ENCODE measurements at places on chromosomes 1 and 21. TPM values are rescaled to one million over a fixed set of nuclear protein-coding genes. Genes with fewer than 3 reads are reported as not detected.

ATP1B1 gene
- 68.2 TPM for total RNA-seq

ESPN gene
- total RNA-seq, result not detected

DNA sequence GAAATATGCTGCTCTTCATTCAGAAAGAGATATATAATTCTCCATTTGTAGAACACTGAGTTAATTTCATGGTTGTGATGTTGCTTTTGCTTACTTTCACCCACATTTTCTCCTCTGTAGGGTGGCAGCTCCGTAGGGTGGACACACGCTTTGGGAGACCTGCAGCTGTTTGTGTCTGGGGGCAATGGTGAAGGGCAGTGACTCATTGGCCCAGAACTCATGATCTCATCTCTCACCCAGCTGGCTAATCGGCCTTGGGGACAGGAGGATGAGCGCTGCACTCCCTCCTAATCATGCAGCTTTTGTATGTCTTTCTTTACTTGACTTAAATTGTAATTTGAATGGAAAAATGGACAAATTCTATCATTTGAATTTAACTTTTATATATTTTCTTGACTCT, 9.6 kb downstream of the DISC1 start:
- DNase-seq, result peak; percentile 85

DNA sequence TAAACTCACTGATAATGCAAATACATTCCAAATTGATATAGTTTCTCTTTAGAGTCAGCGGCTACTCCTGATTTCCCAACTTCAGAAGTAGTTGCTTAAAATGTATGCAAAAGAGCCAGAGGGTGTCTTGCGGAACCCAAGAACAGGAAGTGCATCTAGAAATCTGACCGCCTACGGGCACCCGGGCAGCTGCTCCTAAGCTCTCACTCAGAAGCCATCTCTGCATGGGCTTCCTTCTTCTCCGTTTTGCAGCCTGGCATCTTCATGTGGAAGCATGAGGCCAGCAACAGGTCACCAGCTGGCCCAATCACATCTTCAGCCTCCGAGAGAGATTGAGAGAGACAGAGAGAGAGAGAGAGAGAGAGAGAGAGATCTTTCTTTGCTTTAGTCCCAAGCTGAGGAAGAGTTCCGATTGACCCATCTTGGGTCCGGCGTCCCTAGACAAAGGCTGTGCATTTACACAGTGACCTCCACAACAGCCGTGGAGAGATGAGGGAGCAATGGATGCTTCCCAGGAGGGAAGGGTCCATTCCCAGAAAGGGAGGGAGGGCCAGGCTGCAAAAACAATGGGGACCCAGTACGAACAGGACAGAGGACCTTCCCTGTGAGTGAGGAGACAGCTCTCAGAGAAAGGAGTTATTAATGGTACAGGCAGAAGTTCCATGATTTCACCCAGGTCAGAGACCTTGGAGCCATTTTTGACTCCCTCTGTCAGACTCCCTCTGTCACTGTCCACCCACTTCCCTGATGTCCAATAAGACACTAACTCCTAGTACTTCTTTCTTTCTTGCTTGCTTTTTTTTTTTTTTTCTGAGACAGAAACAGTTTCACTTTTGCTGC, 28.2 kb upstream of the SLC30A1 start:
- peak; percentile 22 for DNase-seq

- DNase-seq, result no peak
Observed at GRCh38 chr1:38612951-38613350, 246.6 kb downstream of the RRAGC start.

GRCh38 chr1:169931795-169932231, 38.1 kb upstream of the SCYL3 start:
- no peak for DNase-seq

FHL3 gene
- 18.2 TPM for total RNA-seq

- DNase-seq, result no peak
Observed at GRCh38 chr1:100010804-100011203, 41.0 kb downstream of the SLC35A3 start.

CD1C gene
- total RNA-seq, result not detected

PCSK9 gene
- 1.7 TPM for total RNA-seq

GRCh38 chr1:99751877-99752504, 14.4 kb downstream of the FRRS1 start:
- peak; percentile 15 for DNase-seq

DNA sequence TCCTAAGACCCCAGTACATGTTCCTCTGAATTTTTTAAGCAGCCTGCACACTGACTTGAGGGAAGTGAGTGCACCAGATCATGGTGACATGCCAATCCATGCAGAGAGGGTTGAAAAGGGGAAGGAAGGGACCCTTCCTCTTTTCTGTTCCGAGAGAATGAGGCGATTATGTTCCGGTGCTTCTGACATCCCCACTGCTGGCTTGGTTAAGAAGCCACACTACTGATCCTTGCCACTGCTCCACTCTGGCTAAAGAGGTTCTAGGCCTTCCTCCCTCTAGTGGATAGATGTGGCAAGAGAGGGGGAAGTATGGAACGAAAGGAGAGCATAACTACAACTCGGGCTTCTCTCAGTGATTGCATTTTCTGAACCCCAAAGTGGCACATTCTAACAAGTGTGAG, 1.8 kb upstream of the CYB5R1 start:
- DNase-seq, result peak; percentile 77

- DNase-seq, result no peak
Observed at GRCh38 chr1:164565357-164565756, 6.4 kb downstream of the PBX1 start.

DNA sequence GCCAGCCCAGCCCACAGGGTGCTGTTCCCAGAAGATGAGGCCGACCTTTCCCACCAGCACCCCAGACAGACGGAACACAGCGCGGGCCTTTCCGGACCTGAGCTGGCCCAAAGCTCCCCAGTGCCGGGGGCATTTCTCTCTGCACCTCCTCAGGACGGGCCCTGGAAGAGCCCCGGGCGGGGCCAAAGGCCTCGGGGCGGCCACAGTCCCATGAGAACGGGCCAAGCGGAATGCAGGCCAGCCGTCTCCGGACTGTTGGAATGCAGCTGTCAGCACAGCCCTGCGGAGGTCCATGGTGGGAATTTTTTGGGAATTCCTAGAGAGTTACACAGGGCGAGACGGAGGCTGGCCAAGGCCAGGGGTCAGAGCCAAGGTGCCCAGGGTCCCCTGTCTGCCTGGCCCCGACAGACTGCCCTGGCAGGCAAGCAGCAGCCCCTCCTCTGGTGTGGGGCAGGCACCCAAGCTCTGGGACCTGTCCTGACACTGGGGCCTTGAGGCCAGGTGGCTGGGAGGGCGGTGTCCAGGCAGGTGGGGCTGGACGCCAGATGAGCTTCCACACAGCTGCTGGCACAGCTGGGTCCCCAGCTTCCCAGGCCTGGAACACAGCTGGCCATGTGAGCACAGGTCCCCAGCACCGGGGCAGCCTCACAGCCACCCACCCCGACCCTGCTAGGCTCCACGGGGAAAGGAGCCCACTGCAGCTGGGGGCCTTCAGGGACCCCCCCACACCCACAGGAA, 63.0 kb downstream of the MEGF6 start:
- DNase-seq, result peak; percentile 89

KIF17 gene
- total RNA-seq, result 0.86 TPM

- no peak for DNase-seq
Observed at GRCh38 chr1:5364591-5364990, 627.6 kb downstream of the NPHP4 start.

GRCh38 chr1:89727517-89728312, 93.1 kb upstream of the LRRC8D start:
- DNase-seq, result no peak

TNNI3K gene
- not detected for total RNA-seq

GRCh38 chr21:42913476-42913875, 12.0 kb downstream of the ERVH48-1 start:
- no peak for DNase-seq

GRCh38 chr1:37795340-37796125, 1.9 kb downstream of the MANEAL start:
- DNase-seq, result peak; percentile 19

- DNase-seq, result peak; percentile 92
Observed at GRCh38 chr1:233635765-233636502, 22.0 kb downstream of the KCNK1 start.

DNA sequence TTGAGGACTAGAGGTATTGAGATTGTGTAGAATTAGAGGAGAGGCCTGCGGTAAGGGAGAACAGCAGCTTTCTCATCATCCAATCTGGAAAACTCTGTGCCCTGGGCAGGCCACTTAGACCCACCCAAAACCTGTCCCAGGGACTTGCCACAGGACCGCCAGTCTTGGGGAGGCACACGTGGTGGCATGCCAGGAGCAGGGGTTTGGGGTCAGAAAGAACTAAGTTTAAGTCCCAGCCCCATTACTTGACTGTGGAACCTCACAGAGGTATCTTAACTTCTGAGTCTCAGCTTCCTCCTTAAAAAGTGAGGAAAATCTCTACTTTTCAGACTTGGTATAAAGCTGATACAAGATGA, 356.6 kb downstream of the HHAT start:
- DNase-seq, result no peak

KIF2C gene
- total RNA-seq, result 127 TPM

GRCh38 chr1:59249396-59250137, 47.3 kb upstream of the FGGY start:
- no peak for DNase-seq

PCP4 gene
- total RNA-seq, result not detected

- DNase-seq, result peak; percentile 32
Observed at GRCh38 chr1:98099501-98099900, 178.7 kb upstream of the DPYD start.

DNA sequence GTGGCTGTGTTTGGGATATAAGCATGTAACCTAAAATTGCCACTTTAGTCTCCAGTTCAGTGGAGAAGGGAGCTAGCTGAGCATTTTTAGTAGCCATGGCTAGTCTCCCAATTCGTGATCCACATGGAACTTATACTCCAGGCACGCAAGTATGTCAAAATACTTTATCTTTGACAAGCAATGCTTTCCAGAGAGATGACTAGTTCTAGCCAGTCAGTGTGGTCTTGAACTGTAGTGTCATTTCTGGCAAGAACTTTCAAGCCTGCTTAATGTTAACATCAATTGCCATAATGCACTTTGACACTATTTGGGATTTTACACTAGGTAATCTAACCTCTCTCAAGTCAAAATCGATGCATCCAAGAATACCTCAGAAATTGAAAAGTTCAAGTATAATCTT, 660.0 kb downstream of the PTPRC start:
- no peak for DNase-seq

- DNase-seq, result no peak
Observed at GRCh38 chr1:46030074-46030870, 102.2 kb downstream of the PIK3R3 start.

DNA sequence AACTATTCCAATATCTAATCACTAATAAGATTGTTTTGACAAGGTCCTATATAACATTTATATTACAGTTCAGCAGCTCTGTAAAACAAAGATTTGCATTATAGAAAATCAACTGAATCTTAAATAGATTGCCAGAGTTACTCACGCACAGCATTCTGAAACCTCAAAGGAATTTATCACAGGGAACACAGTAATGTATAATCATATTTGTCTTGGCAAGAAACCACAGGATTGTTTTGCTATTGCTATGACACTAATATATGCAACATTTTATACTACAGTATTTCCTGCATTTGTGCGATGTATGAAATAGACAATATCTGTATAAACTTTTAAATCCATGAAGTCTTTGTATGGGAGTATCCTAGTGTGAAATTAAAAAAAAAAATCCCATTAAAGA, 101.4 kb downstream of the PLPPR5 start:
- DNase-seq, result peak; percentile 53

DCST1 gene
- total RNA-seq, result not detected

DNA sequence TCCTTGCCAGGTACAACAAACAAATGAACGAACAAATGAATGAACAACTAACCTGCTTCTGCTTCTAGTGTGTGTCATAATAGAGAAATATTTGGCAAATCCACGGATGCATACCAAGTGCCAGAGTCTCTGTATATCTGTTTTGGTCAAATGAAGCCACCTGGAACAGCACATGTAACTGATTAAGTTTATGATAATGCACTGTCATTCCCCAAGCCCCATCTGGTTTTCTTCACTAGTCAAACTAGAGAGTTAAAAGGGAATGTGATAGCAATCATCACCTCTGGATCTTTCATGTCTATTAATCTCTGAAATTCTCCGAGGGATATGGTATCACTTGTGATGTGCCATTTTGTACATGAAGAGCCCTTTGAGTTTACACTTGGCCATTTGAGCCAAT, 21.0 kb upstream of the SCAF4 start:
- DNase-seq, result no peak

GRCh38 chr1:224779536-224779935, 149.9 kb upstream of the DNAH14 start:
- no peak for DNase-seq

DNA sequence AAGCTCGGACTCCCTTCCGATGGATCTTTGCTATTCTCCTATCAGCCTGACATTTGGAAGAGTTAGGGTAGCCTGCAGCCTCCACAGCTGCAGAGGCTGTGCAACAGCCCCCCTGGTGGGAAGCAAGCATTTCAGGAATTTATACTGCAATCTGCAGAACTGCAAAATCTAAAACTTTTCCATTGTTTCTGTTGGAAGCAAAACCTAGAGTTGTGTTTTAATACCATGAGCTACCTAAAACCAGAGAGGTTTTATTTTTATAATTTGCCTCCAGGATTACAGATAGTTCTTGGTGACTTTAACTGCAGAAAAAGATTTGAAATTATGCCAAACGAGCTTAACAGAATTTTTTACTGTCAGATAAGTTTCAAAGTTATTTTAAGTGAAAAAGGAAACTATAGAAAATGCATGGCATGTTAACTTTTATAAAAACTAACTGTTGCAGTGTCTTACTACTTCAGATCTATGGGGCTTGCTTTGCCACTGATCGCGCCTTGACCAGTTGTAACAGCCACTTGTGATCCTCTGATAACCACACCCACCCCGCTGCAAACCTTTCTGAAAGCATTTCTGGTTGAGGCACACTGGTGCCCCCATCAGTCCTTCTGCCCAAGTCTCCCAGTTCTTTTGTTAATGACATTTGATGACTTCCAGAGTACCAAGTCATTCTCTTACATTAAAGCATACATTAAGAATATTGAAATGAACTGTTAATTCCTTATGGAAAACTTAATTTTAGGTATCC, 64.8 kb downstream of the PRDM2 start:
- peak; percentile 28 for DNase-seq
